BJ (cell line): ENCODE measurements at places on chromosomes 16 and 17. TPM values are rescaled to one million over a fixed set of nuclear protein-coding genes. Genes with fewer than 3 reads are reported as not detected.
A peak's percentile ranks its signal among the peaks of the same experiment; 100 is the strongest.

- DNase-seq, result no peak
These were observed 9.7 kb upstream of the NKD1 start for GRCh38 chr16:50538411-50539052.

- DNase-seq, result no peak
These were observed 201.7 kb upstream of the NLRP1 start for GRCh38 chr17:5785867-5786509.

GRCh38 chr16:28876973-28877654 is 1.2 kb upstream of the ATP2A1 start:
- DNase-seq, result no peak

- no peak for DNase-seq
These were observed 1329.9 kb upstream of the GOT2 start for GRCh38 chr16:60064026-60064425.

- no peak for DNase-seq
These were observed 43.0 kb upstream of the TOB1 start for GRCh38 chr17:50908860-50909764.

WNK4 gene
- 2.1 and 2.9 TPM in 2 replicates for polyA plus RNA-seq

DNA sequence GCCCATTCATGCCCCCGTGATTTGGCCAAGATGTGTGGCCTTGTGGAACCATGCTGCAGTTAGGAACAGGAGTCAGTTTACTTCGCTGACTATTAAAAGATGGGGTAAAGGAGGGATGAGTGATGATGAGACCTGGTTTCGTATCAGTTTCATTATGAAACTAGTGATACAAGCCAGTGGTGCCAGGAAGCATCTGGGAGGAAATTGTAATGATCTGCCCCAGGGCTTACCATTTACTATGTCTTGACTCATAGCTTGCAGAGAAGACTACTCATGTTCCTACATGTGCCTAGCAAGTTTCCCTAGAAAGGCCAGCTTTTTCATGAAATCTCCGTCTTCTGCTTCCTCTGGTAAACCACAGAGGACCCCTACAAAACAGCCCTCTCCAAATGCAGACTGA is 23.2 kb downstream of the CDH3 start:
- DNase-seq, result peak; percentile 59

MAP2K6 gene
- 1.2 and 2.8 TPM in 2 replicates for polyA plus RNA-seq

GRCh38 chr16:52463904-52464303 is 83.0 kb downstream of the TOX3 start:
- no peak for DNase-seq

CD300LB gene
- not detected in 2 replicates for polyA plus RNA-seq

DNA sequence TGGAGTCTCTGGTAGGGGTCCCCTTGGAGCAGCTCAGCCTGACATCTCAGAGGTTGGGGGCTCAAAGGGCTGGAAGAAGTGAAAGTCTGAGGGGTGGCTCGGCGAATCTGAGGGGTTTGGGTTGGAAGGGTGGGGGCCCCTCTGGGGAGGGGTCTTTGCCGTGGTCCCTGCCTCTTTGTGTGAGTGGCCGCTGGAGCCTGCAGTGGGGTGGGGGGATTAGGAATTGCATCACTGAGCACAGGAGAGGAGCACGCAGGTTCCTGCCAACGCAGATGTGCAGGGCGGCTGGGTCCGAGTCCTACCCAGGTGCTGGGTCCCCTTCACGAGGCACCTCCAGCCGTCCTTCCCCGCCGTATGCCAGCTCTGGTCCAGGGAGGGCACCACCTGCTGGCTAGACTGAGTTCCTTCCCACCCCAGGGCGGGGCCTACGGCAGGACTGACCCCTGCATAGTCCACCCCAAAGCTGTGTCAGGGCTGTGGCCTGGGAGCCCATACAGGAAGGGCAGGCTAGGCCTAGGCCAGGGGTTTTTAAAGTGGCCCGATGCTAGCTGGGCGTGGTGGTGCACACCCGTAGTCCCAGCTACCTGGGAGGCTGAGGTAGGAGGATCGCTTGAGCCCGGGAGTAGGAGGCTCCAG is 9.9 kb downstream of the FMNL1 start:
- DNase-seq, result no peak

- no peak for DNase-seq
These were observed 12.5 kb upstream of the C16orf95 start for GRCh38 chr16:87329436-87330256.

GRCh38 chr17:31686495-31686894 is 172.5 kb downstream of the COPRS start:
- no peak for DNase-seq

DNA sequence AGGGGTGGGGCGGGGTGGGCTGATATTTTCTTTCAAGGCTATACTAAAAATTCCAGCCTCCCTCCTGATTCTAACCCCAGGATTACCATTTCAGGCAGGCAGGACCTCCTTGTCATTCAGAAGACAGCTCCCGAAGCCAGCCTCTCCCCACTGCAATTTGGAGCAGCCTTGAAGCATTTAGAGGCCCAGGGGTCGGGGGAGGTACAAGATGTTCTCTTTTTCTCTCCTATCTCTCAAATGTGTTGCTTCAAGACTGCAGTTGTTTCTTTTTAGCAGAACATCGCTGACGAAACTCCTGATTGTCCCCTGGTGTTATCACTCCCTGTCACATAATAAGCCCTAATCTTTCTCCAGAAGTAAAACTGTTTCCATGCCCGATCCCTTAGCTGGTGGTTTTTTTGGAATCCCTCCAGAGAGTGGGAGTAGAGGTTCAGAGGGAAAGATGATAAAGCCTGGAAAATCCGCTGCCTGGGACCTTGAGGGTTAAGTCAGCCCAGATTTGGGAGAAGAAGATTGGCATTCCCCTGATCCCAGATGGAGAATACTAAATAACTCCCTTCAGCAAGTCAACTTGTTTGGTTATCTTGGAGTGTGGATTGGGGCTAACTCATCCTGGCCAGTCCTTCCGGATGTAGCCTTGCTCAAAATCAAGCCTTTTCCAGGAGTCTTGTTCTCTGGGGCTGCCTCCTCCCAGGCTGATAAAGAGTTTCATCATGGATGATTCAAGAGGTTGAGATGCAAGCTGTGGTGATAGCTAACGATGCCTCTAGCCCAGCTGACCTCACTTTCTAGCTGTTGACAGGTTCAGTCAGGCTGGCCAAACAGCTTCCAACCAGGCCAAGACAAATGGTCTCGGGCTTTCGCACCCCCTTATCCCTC is 71.3 kb downstream of the SOX9 start:
- DNase-seq, result peak; percentile 34

DNA sequence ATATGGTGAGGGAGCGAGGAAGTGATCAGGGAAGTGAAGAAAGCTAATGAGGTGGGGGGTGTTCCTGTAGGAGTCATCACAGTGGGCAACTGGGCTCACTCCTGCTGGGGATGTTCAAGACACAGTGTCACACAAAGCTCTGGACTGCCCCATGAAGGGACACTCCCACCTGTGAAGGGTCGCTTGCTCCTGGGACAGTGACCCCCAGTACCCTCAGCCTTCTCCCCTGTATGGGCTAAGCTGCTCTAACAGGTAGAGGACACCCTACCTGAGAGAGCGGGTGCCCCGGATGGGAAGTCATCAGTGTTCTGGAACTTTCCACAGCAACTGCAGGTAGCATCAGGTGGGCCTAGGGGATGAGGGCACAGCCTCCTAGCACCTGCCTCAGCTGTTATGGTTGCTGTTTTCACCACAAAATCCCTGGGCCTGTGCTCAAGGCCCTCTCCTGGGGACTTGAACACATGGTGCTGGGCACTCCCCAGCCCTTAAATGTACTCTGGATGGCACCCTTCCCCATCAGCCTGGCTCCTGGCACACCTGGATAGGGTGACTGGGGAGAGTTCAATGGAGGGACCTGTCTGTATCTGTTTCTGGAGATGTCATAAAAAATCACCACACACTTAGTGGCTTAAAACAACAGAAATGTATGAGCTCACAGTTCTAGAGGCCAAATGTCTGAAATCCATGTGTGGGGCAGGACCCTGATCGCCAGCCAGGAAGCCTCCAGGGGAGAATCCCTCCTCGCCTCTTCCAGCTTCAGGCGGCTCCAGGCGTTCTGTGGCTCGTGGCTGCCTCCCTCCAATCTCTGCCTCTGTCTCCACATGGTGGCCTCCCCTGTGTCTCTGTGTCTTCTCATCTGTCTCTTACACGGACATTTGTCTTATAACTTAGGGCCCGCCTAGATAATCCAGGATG is 104.0 kb upstream of the CDH5 start:
- DNase-seq, result no peak

GRCh38 chr17:45819632-45820031 is 25.0 kb upstream of the SPPL2C start:
- no peak for DNase-seq

DNA sequence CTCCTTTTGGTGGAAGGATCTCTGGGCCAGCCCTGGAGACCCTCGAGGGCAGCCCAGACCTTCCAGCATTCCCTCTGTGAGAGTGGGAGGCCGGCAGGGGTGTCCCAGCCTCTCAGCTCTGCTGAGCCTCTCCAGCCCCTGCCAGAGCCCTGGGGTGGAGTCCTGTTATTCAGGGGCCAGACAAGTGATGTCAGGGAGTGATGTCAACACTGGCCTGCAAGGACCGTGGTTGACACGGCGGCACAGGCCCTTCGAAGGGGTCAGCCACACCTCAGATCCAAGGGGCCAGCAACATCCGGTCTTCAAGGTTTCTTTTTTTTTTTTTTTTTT is 231.2 kb downstream of the KATNIP start:
- DNase-seq, result no peak

DNA sequence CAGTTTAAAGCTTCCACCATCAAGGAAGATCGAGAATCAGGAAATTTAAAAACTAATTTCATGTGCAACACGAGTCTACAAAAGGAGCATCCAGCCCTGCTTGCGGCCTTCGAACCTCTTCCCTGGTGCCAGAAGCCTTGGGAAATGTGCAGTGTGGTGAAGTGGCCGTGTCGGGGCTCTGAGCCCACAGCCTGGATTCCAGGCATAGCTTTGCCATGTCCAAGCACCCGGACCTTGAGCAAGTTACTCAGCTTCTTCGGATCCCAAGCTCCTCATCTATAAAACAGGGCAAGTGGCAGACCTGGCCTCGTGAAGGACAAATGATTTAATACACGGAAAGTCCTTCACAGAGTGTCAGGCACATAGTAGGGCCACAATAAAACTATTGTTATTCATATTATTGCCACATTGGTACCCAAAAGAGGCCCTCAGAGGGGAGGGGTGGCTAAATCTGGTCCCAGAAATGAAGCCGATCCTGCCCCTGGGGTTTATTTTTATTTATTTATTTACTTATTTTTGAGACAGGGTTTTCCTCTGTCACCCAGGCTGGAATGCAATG is 34.8 kb downstream of the COTL1 start:
- no peak for DNase-seq

DNA sequence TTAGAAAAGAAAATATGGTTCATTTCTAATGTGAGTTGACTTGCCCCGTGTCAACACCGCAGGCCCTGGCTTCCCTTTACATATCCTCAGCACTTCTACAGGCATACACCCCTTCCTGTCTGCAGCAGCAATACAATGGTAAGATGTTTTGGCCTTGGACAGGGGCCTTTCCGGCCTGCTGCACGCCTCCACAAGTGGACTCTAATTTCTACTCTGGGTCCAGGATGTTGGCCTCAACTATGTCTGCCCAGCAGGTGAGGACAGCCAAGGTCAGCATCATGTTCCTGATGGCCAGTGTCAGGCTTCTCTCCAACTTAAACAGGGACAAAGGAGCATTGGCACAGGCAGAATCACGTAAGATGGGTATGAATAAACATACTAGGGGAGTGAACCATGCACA is 11.0 kb downstream of the C17orf67 start:
- no peak for DNase-seq

KRT15 gene
- 2.0 and 2.7 TPM in 2 replicates for polyA plus RNA-seq

GRCh38 chr16:3983081-3983520 is 102.6 kb upstream of the CREBBP start:
- DNase-seq, result no peak

DNA sequence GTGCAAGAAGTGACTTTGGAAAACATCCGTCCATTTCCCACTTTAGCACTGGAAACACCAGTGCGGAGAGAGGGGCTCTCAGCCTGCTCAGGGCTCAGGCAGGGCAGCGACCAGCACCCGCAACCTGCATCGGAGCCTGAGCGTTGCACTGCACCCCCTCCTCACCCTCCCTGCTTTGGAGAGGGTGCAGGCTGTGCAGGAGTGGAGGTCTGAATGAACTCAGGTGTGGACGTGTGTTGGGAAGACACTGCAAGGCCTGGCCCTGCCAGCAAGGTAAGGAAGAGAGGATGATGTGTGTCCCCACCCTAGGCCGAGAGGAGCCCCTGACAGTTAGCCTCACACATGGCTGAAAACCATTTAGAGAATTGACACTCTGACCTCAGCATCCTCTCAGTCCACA is 81.8 kb downstream of the NT5M start:
- no peak for DNase-seq

GRCh38 chr17:70370816-70371215 is 201.5 kb downstream of the KCNJ2 start:
- no peak for DNase-seq

CAPNS2 gene
- 0.12 TPM in 1 of 2 replicates, not detected in the other for polyA plus RNA-seq

DNA sequence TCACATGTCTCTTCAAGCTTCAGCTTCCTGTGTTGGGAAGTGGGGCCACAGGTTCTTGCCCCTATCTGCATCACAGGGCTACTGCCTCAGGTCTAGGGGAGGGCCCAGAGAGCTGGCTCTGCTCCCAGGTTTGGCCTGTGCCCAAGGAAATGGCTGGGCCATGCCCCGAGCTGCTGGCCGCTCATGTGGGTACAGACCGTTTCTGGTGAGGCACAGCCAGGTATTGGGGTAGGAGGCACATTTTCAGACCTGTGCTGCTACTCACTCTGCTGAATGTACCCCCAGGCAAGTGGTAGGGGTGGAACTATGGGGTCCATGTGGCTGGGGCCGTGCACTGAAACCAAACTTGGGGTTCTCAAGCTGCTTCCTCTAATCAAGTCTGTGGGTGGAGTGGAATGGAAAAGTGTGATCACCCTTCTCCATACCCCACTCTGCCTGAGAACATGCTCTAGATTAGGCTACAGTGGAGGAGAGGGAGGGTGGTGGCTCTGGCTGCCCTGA is 4.6 kb downstream of the GAS2L2 start:
- DNase-seq, result no peak

GRCh38 chr16:27313422-27314160 is at the start of gene IL4R:
Gene IL4R (plus strand): TSS chr16:27313974. CDS start chr16:27340204, 26,230 bp downstream.
- no peak for DNase-seq

- no peak for DNase-seq
These were observed 12.4 kb downstream of the CHMP1A start for GRCh38 chr16:89645122-89645521.

DNA sequence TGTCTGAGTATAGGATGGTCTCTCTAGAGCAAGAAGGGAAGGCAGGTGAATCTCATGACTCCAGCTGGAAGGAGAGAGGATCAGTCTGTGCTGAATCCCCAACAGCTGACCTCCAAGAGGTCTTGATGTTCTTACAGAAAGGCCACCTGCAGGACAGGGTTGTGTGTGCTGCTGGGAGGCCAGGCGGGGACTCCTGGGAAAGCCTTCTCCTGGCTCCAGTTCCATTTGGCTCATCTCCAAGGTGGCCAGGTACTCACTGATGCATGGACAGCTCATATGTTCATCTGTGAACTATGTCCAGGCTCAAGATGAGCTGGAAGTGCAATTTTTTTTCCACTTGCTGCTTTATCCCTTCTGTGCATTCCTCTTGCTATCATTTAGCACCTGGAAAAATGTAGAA is 730.2 kb upstream of the RBFOX1 start:
- no peak for DNase-seq

RCVRN gene
- not detected in 2 replicates for polyA plus RNA-seq

CCL5 gene
- 0.16 TPM in 2 replicates for polyA plus RNA-seq
